ENCODE measurements at places on chromosomes 3 and 15.

GRCh38 chr3:54257125-54257720 is 134.9 kb downstream of the CACNA2D3 start:
- no peak for DNase-seq

GRCh38 chr3:46655271-46655670 is 38.2 kb downstream of the ALS2CL start:
- DNase-seq = no peak

GRCh38 chr3:60423556-60423955 is 827.7 kb downstream of the FHIT start:
- DNase-seq = no peak

- DNase-seq = no peak
Observed at GRCh38 chr3:58223855-58224254, 13.1 kb upstream of the DNASE1L3 start.

DNA sequence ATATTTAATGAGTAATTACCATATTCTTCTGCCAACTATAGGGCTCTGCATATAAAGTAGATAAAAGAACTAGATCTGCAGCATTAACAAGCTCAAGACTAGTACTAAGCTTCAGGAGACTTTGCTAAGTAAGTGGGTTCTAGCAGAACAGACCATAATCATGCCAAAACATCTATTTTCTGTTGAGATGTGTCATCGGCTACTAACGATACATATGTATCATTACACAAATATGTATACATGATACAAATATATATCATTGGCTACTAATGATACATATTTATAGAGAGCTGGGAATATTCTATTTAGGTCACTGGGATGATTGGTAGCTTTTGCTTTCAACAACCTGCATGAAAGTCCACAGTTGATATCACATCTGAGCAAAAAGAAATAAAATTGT is 185.8 kb upstream of the DCBLD2 start:
- DNase-seq = no peak

DNA sequence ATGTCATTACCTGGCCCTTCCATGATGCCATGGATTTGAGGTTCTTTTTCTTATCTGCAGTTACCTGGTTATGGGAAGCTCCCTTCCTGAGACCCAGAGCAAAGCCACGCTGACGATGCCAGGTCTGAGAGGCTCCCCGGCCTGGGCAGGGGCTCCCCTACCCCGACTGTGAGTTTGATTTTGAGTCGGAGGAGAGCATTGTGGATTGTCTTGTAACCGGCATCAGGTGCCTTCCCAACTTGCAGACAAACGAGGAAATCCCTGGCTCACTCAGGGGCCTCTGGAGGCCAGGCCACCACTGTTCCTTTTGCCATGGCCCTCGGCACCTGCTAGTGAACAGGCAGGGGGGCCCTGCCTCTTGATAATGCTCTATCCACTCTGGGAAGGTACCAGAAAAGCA is 151.4 kb downstream of the ATP10A start:
- no peak for DNase-seq

DNA sequence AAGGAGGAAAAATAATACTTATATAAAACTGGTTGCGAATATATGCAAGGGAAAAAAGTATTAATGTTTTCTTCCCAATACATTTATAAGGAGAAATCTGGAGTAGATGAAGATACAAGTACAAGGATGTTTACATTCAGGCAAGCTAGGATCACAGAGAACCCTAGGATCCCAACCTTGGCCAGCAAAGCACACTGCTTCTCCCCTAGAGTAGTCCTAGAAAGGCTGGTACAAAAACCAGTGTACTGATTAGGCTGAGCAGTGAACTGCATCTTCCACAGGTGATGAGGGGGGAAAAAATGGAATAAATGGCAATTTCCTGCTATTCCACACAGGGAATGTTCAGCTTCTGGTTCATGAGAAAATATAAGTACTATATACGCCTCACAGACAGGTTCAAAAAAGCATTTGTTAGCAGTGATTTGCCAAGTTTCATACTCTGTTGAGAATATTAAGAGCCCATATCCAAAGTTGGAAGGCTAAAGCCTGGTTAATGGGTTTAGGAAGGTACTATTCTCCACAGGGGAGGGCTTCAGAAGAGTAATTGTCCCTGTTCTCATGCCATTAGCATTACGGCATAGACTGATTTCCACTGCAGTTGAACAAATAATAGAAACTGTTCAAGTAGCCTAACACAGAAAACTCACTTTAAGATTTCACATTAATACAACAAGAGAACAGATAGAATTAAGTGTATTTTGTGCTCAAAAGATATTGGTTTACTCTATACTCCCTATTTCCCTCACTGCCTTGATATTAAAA is 10.4 kb upstream of the NMB start:
- no peak for DNase-seq

- DNase-seq = no peak
Observed at GRCh38 chr15:31211353-31211752, 109.8 kb upstream of the TRPM1 start.

DNA sequence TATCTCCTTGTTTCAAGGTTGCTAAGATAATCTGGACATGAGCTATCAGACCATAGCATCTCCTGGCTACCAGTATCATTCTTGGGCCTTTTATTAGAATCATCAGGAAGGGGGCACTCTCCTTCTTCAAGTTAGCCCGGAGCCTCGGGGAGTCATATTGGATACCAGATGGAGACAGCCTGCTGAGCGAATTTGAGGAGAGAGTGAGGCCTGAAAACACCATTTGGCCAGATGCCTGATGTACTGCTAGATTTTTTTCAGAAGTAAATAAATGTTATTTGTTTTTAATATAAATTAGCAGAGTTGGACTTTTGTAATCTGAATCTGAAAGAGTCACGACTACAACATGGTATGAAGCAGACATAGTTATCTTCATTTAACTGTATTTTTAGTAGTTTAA is 848.6 kb downstream of the IGSF11 start:
- no peak for DNase-seq

DNA sequence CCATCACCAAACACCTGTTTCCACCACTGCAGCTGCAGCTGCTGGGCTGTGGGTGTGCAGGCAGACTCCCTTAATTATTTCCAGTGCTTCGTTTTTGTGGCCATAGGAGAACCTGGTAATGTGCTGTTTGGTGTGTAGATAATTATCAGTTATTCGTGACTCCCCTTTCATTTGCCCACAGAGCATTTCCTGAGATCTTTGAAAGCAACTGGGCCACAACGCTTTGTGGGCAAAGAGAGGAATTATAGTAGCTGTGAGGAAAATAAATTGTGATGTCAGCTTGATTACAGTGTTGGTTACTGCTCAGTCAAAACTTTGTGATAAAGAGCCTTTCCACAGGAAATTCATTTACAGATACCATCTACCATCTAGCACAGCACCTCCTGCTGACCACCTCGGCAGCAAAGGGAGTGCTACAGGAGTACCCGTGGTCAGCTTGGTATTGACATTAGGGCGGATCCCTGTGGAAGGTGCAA is 193.3 kb upstream of the SLCO3A1 start:
- no peak for DNase-seq

GRCh38 chr3:7543294-7543880 is 682.5 kb downstream of the GRM7 start:
- DNase-seq = no peak

GRCh38 chr3:72254483-72254882 is 469.5 kb upstream of the PROK2 start:
- DNase-seq = no peak

DNA sequence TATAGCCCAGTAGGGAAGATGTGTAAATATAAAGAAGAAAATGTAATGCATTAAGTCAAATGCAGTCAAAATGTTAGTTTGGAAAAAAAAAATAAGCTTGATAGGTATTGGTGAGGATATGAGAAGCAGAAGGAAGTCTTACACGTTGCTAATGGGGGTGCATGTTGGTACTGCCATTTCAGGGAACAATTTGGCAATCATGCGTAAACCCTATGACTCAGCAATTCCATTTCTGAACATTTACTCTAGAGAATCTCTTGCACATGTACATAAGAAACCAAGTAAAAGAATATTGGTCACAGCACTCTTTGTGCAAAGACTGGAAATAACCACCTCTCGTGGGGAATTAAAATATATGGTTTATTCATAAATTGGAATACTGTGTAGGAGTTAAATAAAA is 35.5 kb upstream of the TIMP4 start:
- DNase-seq = no peak

GRCh38 chr3:162945626-162946025 is 1449.0 kb downstream of the OTOL1 start:
- DNase-seq = no peak

DNA sequence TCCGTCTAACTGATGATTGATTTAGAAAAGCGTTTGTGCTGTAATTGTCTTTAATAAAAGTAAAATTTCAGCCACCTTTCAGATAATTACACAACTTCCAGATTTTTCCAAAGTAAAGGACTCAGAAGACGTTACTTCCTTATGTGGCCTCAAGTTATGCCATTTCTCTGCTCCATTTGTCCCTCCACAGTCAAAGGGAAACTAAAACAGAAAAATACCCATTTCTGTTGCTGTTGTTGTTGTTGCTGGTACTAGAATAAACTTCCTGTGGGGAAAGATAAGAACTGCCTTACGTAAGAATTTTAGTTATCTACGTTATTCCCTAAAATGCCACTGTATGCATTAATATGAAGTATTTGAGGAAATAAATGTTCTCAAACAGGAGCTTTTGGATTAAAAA is 153.9 kb downstream of the P3H2 start:
- DNase-seq = no peak

- no peak for DNase-seq
Observed at GRCh38 chr3:197064771-197065170, 35.2 kb upstream of the MELTF start.

DNA sequence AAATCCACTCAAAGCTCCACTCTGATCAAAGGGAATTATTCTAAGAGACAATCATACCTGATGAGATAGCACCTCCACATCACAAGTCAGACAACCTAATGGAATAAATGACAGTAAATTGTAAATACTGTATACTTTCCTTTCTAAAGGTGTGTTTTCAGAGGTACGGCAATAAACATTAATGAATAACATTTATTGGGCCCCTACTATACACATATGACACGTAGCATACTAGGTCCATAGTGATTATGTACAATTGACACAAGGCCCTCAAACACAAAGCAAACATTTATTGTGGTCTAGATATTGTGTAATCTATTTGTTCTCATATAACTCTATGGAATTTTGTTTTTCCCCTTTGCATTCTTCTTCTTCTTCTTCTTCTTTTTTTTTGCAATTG is 429.8 kb downstream of the FOXP1 start:
- no peak for DNase-seq

GRCh38 chr15:72534523-72534922 is 60.4 kb downstream of the ARIH1 start:
- DNase-seq = no peak

DNA sequence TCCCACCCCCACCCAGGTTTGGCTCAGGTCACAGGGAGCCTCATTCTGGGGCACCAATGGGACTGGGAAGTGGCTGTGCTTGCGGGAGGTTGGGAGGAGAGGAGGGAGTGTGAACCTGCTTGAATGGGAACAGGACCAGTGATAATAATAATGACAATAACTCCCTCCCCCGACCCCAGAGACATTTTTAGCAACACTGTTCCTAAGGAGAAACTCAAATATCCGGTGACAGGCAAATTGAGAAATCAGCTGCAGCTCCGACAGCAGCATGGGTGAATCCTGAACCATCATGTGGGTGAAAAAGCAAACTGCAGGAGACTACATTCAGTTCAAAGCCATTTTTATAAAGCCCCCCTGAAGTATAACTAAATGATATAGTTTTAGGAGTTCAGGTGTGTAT is 11.6 kb upstream of the RPL29 start:
- no peak for DNase-seq

All from right cardiac atrium (tissue), 5 donors.